ENCODE measurements at places on chromosomes 7 and 10.

DNA sequence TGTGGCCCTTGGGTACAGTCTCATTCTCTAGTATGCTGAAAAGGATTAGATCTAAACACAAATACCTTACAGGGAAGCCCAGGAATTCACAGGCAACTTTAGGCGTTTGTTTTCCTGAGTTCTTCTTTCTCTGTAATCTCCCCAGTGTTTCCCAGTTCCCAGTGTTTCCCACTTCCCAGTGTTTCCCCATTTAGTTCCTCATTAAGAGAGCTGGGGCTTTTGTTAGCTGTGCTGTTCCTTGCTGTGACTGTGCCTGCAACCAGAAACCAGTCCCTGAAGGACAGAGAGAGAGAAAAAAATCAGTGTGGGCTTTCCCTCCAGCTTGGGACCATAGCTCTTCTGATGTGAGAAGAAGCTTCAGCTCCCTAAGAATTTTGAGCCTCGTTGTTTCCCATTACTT is 802.9 kb upstream of the COBL start:
- no peak for DNase-seq

DNA sequence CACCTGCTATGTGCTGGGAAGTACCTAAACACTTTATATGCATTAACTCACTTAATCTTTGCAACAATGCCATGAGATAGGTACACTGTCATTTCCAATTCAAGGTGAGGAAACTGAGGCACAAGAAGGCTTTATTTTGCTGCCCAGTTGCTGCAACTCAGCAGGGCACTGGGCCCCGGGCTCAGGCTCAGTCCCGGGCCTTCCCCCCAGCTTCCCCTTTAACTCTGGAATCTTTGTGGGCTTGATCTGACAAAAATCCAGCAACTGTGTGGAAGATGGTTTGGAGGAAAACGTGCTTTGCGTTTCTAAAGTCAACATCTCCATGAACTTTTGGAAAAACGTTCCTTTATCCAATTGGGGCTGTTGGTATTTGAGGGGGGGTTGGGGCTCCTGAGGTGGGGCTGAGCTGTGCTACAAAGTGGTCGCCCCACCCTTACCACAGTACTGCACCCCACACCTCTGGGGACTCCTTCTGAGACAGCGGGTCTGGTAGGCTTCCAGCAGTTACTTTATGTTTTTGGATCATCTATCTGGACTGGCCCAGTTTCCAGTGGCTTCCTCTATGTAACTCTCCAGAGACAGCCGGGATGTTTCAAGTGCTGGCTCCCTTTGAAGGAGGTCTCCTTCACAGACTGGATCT is 40.5 kb upstream of the CAMK1D start:
- no peak for DNase-seq

GRCh38 chr7:107049480-107049879 is 5.0 kb downstream of the PRKAR2B start:
- DNase-seq: no peak

DNA sequence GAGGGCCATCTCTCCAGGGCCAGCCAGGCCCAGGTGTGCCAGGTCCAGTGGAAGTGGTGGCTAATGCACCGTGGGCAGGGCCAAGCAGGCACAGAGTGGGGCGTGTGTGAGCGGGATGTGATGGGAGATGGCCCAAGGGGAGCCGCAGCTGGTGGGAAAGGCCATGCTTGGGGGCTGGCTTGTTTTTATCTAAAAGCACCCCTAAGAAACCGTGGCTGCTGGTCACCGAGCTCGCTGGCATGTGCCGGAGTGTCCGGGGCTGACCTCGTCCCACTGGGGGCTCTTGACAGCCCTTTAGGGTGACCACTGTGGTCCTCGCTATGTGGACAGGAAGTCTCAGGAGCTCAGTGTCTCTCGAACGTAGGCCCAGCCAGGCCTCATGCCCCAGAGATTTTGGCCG is 582.4 kb upstream of the FOXK1 start:
- no peak for DNase-seq

- no peak for DNase-seq
Observed at GRCh38 chr7:12504149-12504548, 66.4 kb upstream of the SCIN start.

GRCh38 chr7:15159261-15159660 is 256.7 kb upstream of the DGKB start:
- no peak for DNase-seq

DNA sequence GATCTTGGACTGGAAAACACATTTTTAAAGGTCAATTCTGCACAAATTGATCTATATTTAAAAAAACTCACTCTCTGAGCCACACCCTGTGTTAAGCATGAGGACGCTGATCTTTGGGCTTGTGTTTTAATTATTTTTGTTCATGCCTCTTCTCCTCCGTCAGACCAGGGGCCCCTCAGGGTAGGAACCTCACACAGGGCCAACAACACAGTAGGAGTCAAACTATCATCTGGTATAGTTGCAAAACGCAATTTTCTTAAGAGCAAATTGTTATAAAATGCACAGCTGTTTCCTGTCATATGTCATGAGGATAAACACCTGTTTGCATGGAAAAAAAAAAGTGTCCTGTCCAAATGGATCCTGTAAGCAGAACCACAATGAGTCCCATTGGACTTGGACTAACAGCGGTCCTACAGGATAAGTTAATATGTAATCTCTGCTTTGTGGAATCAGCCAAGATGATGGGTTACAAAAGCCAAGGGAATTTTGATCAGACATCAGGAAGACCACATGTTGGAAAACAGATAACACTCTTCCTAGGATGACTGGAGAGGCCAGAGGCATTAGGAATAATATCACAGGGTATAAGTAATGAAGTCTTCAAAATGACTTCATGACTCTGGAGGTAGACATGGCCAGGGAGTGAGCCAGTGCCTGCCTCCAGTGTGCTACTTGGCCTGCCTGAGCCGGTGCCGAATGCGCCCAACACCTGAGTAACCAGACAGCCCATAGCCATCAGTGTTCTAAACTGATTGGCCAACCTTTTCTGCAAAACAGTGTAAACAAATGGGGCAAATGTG is 184.9 kb upstream of the ADCY1 start:
- DNase-seq: no peak

DNA sequence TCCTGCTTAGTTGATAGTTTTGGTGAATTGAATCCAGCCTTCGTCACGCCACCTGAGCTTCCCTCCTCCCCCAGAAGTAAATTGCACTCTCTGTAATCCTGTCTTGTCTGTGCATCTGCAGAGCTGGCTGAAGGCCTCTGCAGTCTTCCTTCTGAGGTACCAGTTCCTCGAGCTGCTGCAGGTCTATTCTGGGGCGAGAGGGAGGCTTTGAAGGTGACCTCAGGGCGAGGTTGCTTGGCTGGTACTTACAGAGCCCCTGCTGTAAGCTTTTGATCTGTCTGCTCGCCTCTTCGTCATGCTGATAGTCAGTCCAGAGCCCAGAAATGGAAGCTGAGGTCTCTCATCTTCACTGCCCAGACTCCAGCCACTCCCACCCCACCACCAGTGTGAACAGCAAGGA is 513.6 kb upstream of the FOXK1 start:
- no peak for DNase-seq

DNA sequence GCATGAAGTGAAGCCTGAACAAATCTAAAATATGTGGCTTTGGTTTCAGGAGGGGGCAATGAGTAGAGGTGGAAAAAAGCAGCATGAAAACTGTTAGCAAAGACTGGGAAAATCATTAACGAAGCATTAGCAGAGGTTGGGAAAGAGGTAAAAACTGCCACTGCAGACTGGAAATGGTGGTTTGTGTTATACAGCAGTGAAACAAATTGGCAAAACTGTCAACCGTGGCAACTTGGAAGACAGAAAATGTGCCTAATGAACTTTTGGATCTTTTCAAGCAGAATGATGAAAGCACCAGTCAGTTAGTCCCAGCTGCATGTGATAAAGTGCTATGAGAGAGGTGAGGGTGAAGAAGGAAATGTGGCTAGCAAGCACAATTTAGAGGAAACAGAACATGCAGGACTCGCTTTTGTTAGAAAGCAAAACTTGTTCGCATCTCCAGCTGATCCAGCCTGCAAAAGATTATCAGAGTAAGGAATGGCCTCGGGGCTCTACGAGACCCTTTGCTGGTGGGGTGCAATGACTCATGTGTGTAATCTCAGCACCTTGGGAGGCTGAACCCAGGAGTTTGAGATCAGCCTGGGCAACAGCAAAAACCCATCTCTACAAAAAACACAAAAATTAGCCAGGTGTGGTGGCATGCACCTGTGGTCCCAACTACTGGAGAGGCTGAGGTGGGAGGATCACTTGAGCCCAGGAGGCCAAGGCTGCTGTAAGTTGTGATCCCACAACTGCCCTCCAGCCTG is 45.7 kb downstream of the SKIDA1 start:
- DNase-seq: no peak

DNA sequence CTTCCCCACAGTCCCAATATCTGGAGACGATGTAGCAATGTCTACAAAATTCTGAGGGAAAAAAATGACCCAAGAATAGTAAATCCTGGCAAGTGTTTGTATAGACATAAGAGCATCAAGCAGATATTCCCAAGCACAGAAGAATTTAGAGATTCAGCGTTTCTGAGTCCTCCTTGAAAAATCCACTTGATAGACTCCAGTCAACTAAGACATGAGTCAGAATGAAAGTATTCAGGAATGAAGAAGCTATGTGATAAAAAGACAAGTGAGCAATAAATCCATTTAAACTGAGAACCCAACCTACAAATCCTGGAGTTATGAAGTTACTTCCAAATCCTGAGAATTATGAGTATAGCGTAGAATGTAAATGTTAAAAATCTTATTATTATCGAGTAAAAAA is 86.1 kb upstream of the NPY start:
- DNase-seq: no peak
